Neural progenitor cell (in vitro differentiated cells): ENCODE measurements at places on chromosomes 7 and 10. TPM values are rescaled to one million over a fixed set of nuclear protein-coding genes. Genes with fewer than 3 reads are reported as not detected.

LEP gene
- total RNA-seq: not detected in 2 replicates

- peak; percentile 96 for DNase-seq
These were observed at the start of gene GRM3 for GRCh38 chr7:86643561-86644281. TSS of gene GRM3 (plus strand) at chr7:86643909. CDS start at chr7:86765146, 121,237 bp downstream.

DNA sequence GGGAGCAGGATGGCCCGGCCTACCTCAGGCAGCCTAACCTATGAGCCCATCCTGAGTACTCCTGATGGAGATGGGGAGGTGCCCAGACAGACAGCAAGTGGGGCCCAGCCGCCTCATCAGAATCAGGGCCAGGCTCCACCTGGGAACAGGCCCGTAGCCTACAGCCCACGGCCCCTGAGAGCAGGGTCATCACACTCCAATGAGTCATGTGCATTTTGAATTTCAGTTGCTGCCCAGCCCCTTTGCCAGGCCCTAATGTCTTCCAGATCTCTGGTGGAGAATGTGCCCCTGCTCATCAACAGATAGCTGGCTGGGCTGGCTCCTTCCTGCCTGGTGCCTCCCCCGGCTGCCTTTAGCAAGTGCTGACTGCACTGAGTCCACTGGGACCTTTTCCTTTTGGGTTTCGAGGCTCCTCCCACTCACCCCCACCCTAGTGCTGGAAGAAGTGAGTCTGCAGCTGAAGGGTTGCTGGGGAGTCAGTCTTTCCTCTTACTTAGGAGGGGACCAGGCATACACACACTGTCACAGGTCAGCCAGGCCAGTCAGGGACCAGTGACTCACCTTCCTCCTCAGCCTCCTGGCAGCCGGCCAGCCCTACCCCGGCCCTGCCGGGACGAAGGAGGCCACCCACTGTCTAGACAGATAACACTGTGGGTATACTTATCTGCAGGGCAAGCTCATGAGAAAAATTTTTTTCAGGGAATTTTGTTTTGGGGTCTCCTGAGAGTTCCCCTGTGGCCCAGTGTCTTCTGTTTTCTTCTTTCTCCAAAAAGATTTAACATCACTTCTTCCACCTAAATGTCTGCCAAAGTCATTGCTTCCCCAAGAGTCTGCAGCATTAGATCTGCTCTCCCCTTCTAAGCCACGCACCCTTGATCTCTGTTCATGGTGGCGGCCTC lies 9.1 kb upstream of the ASIC3 start:
- DNase-seq: no peak

DNA sequence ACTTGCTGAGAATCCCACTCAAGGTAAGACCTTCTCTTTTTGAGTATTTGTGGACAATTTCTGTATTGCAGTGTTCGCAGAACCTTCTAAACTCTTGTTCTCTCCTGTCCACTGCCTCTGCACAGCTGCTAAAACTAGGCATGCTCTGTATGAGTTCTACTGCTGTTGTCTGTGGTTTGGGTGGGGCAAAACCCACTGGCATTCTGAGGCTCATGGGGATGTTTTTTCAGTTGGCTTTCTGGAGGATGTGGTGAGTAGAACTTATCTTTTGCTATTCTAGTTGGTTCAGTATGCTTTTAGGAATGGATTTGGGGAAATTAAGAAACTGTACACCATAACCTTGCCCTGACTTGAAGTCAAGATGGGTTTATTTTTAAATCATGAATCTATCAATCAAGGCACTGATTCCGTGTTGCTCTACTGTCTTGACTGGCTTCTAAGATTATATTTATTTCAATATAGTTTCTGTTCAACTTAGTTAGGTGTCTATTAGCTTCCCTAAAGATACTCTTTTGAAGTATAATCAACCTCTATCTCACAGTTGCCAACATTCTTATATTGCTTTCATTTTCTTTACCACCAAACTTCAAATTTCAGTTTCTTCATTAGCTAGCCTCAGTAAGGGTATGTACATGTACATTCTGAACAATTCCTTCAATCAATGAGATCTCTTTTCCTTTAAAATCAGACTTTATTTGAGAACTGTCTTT lies 25.0 kb upstream of the C1GALT1 start:
- DNase-seq: no peak

GRCh38 chr10:107542016-107542415 lies 377.5 kb upstream of the SORCS1 start:
- no peak for DNase-seq

TMEM139 gene
- total RNA-seq: 0.94 and 5.4 TPM in 2 replicates

PLPP4 gene
- total RNA-seq: 0.90 TPM in 1 of 2 replicates, not detected in the other

CYP3A5 gene
- total RNA-seq: not detected in 2 replicates

- peak; percentile 82 for DNase-seq
These were observed 10.6 kb upstream of the GRB10 start for GRCh38 chr7:50793120-50793946.

BAG3 gene
- 2.3 and 6.7 TPM in 2 replicates for total RNA-seq

DNA sequence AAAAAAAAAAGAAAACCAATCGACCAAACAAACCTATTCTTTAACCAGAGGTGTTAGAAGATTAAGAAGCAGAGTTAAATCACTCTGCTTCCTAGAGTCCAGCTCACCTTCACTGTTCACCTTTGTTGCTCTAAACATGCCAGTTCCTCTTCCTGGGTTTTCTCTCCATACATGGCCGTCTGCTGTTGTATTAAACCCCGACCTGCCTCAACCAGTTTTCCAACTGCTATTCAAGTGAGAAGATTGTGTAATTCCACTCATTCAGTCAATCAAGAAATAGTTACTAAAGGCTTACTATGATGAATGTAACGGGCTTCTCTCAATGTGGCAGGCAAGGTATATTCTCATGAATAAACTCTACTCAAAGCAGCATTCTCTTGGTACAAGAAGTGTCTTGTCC lies 8.8 kb downstream of the AASS start:
- DNase-seq: no peak

- DNase-seq: peak; percentile 61
These were observed 64.1 kb downstream of the ZMIZ1 start for GRCh38 chr10:79132681-79133381.

GRCh38 chr10:124521429-124521871 lies 59.8 kb downstream of the LHPP start:
- peak; percentile 1 for DNase-seq

DNA sequence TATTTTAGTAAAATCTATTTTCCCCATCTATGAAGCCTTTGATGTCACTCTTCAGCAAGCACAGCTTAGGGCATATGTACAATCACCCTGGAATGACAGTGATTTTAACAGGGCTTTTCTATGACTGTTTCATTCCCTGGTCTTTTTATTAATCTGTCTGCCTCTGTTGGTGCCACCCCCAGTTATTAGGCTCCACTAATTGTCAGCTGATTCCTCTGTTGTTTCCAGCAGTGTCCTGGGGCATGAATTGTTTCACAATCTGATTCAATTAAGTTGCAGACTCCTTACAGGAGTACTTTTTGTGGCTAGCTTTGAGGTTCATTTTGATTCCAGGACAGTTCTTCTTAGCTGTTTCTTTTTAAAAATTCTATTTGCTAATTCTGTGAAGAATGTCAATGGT lies 38.6 kb downstream of the MYO3A start:
- no peak for DNase-seq

CDC14C gene
- 0.15 and 0.54 TPM in 2 replicates for total RNA-seq
